ENCODE measurements at places on chromosomes 13 and 19.

- DNase-seq = peak; percentile 62
Measured at GRCh38 chr13:45055198-45055901, 65.0 kb upstream of the GTF2F2 start.

- DNase-seq = no peak
Measured at GRCh38 chr13:67986234-67986633, 756.1 kb upstream of the PCDH9 start.

GRCh38 chr13:91356919-91357612, 9.6 kb downstream of the MIR17HG start:
- no peak for DNase-seq

- no peak for DNase-seq
Measured at GRCh38 chr13:30481241-30481760, 15.6 kb upstream of the HMGB1 start.

- no peak for DNase-seq
Measured at GRCh38 chr13:78198821-78199220, 280.2 kb upstream of the EDNRB start.
